ENCODE measurements at places on chromosomes 3 and 15. TPM values are rescaled to one million over a fixed set of nuclear protein-coding genes. Genes with fewer than 3 reads are reported as not detected.
A peak's percentile ranks its signal among the peaks of the same experiment; 100 is the strongest.

- DNase-seq: no peak
These were observed 58.5 kb upstream of the PPARG start for GRCh38 chr3:12230406-12230805.

GRCh38 chr3:49804141-49805041 lies 1.3 kb downstream of the INKA1 start:
- no peak for DNase-seq

- no peak for DNase-seq
These were observed 21.2 kb downstream of the UBE2Q2 start for GRCh38 chr15:75864213-75865059.

DNA sequence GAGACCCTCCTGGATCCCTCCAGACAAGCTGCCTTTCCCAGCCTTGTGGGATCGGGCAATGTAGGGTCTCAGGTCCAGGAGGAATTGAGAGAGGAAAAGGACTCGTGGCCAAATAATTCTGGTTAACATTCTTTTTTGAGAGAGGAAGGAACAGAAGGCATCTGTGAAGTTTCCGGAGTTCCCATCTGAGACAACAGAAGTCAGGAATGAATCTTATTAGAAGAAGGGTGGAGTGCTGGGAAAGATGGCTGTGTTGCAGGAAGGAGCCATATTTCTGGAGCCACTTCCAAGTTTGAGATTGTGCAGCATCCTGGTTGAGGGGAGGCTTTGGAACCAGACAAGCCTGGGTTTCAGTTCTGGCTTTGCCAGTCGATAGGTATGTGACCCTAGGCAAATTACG lies 9.4 kb downstream of the BOC start:
- no peak for DNase-seq

GRCh38 chr15:75037685-75038084 lies 14.3 kb downstream of the PPCDC start:
- DNase-seq: no peak

DNA sequence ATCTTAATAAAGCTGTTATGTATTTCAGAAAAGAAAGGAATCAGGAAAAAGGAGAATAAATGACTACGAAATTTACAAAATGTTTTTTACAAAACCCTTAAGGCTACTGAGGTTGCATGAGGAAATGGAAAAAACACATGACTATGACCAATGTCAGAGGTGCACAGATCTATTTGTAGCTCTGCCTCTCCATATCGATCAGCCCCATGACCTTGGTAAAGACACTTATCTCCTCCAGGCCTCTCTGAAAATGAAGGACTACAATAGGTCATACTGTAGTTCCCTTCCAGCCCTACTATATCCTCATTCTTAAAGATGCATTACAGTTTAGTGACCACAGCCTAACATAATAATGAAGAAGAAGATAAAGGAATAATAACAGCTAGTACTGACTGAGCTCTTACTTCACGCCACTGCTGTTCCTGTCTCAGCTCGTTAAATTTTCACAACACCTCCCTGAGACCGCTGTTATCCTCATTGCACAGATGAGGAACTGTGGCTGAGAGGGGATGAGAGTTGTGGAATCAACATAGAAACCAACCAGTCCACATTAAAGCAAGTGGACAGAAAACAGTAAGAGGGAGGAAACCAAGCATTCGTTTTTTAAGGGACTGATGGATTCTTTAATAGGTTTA lies 163.2 kb downstream of the MAGI1 start:
- DNase-seq: no peak

GRCh38 chr15:74311734-74312444 lies 55.6 kb downstream of the CYP11A1 start:
- DNase-seq: no peak

DNA sequence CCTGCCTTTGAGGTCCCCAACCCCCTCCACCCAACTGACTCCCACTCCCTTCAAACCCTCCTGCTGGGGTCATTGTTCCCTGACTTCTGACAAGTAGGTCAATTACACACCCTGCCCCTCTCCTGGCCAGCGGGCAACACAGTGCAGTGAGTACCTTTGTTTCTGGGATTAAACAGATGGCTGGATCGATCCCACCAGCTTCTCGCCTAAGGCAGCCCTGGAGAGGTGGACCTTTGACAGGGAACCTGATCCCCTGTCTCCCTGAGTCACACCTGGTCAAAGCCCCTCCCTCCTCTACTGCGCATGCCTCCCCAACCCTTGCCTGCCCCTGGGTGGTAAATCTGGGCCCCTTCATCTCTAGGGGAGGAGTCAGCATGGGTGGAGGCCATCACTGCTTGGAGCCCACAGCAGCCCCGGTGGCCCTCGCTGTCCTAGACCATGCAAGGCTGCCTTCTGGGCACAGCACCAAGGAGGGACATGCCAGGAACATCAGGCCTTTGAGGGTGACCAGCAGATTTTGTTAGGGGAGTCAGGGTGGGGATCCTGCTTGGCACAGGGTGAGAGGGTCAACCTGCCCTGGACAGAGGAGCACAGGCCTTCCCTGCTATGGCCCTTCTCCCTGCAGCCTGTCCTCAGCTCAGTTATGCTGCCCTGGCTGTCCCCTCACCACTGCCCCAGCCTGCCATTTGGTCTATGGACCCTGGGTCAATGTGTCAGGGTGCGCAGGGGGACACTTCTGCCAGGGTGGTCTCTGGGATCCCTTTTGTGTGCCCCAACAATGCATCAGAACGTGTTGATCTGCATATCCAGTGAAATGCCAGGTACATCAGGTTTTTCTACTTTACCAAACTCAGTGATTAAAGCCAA lies 9.8 kb upstream of the PRR23E start:
- DNase-seq: no peak

DNA sequence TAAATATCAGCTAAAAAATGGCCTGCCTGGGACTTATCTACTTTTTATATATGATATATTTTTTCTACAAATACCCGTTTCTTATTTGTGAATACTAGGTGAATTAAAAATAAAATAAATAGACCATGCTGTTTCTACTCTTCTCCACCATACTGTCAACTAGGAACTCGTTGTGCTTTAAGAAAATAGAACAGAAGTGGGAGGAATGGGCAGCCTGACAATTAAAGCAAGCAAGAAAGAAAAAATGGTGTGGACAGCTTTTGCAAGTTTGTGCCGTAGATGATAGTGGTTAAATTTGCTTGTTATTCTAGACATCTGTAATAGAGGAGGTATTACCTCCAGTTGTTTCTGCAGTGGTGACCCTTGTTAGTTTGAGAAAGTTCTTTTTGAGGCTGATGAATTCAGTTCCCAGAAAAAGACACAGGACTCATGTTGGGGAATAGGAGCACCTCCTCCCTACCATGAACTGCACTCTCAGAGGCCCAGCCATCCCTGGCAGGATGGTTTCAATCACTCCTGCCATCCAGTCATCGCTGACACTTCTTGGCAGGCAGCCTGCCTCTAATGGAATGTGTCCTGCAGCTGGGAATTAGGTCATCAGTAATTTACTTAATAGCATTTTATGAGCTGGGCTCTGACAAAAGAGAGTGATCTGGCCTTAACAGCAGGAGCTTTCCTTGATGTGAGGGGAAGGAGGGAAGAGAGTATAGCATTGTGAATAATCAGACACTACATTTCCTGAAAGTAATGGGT lies 105.0 kb upstream of the GAP43 start:
- peak; percentile 87 for DNase-seq

DNA sequence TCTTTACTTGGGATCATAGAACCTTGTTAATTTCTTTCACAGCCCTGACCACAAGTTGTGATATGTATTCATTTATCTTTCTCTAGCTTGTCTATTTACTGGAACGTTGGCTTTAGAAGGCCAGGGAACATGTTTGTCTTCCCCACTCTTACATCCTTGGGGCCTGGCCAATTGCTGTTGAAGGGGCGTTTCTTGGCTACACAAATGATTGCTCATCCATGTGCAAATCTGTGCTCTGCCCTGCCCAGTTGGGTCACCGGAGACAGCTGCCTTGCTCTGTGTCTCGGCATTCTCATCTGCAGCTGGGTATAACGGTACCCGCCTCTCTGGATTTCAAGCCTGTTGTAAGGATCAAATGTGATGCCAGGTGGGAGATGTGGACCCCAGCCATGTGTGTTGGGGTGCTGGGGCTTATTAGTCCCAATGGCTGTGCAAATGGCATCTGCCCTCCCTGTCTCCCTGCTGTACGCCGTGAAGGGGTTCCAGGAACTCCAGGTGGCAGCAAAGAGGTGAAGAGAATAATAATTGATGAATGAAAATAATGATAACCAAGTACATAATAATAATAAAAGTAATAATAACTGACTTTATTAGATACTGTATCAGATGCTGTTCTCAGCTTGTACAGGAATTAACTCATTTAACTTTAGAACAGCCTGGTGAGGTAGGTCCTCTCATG lies 24.0 kb upstream of the TLE3 start:
- DNase-seq: peak; percentile 94

DNA sequence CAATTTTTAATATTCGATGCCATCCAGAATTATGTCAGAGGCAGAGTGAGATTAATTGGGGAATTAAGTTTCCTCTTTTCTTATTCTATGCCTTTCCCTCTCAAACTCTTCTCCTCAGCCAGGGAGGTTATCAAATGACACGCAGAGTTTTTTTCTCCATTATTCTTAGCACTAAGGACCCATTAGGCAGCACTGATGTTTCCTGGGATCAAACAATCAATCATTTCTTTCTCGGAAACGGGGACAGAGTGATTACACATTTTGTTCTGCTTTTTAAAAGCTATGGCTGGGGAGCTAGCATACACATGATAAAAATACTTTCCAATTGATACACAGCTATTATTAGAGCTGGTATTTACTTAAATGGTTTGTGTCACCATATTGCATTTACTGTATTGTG lies 35.3 kb upstream of the PSMD6 start:
- DNase-seq: no peak

DNA sequence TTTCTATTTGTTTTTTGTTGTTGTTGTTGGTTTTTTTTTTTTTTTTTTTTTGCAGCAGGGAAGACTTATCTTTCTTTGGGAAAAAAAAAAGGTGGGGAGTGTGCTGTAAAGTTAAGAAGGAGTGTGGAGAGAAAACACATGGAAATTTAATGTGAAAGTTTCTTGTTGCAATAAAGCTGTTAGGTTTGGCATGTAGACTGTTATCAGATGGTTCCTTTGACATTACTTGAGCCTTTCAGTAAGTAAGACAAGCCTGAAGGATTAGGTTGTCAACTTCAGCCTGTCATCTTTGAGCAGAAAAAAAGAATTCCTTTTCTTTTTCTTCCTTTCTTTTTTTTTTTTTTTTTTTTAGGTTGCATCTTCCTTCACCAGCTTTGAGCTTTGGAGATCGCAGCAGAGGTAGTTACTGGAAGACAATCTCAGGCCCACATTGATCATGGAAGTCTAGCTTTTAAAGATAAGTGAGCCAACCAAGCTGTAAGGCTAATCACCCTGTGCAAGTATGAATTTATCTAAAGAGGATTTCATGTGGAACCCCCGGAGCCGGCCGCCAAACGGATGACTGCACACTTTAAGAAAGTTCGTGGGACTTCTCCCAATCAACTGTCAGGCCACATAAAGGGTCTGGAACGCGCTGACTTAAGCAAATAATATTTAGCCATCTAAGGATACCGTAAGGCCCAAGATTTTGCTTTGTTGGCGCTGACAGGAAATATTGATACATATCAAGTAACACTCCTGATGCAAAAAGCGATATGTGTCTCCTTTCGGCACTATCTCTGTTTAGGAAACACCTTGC lies 1040.1 kb upstream of the NR2F2 start:
- no peak for DNase-seq

DNA sequence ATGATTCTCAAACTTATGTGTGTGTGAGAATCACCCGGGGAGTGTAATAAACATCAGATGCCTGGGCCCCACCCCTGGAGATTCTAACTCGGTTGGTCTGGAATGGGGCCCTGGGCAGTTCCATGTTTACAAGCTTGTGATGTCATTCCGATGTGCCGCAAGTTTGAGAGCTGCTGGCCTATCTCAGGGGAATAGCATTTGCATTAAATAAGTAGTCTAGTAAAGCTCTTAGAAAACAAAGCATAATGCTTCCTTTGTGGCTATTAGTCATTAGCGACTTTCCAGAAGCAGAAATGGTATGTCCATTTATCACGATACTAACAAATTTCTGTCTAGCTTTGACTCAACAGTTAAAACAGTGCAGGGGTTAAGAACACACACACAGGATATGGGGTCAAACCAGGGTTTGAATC lies 20.9 kb downstream of the PGBD4 start:
- DNase-seq: no peak

GRCh38 chr15:59352189-59352588 lies 20.5 kb downstream of the MYO1E start:
- DNase-seq: no peak

The AHSG gene
- total RNA-seq: not detected

The PLSCR4 gene
- 37.7 TPM for total RNA-seq

The ECE2 gene
- not detected for total RNA-seq

The SI gene
- total RNA-seq: 0.14 TPM

The RPP14 gene
- 11.6 TPM for total RNA-seq

The CHRNA7 gene
- 1.3 TPM for total RNA-seq
